NCI-H2107 (cell line): ENCODE measurements at places on chromosomes 16 and 17.

DNA sequence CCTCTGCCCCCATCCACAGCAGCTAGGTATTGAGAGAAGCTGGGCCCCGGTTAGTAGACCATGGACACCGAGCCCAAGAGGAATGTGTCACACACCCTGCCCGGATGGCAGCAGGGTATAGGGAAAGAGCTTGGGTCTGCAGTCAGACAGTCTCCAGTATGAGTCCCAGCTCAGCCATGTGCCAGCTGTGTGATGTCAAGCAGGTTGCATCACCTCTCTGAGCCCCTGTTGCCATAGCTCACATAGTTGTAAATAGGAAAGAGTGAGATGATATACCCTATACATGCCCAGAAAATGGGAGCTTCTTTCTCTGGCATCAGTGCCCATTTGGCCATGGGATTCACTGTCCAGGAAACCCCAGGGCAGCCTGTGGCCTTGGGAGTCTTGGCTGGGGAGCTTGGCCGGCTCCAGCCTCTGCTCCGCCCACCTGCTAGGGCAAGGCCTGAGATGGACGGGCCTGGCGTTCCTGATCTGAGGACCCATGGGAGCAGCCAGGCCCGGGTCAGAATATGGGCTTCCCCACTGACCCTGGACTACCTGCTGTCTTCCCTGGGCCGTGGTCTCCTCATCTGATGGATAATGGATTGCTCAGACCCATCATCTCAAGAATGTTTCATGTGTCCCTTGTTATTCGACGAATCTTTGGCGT lies 13.2 kb downstream of the CD300LG start:
- no peak for DNase-seq

DNA sequence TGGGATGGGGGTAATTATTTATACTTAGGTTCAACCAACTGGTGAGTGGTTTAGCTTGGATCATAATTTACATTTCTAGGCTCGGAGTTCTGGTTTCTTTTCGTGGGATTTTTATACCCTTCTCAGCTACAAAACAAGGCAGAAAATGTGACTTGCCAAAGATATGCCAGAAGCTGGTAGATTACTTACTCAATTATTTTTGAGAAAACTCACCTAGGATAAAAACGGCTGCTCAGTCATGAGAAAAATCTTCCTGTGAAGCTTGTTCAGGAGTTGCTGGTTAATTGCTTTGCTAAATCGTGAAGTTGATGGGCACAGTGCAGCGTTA lies 1.1 kb downstream of the NDEL1 start:
- no peak for DNase-seq

- no peak for DNase-seq
Observed at GRCh38 chr17:3542410-3543088, 15.1 kb downstream of the TRPV3 start.

DNA sequence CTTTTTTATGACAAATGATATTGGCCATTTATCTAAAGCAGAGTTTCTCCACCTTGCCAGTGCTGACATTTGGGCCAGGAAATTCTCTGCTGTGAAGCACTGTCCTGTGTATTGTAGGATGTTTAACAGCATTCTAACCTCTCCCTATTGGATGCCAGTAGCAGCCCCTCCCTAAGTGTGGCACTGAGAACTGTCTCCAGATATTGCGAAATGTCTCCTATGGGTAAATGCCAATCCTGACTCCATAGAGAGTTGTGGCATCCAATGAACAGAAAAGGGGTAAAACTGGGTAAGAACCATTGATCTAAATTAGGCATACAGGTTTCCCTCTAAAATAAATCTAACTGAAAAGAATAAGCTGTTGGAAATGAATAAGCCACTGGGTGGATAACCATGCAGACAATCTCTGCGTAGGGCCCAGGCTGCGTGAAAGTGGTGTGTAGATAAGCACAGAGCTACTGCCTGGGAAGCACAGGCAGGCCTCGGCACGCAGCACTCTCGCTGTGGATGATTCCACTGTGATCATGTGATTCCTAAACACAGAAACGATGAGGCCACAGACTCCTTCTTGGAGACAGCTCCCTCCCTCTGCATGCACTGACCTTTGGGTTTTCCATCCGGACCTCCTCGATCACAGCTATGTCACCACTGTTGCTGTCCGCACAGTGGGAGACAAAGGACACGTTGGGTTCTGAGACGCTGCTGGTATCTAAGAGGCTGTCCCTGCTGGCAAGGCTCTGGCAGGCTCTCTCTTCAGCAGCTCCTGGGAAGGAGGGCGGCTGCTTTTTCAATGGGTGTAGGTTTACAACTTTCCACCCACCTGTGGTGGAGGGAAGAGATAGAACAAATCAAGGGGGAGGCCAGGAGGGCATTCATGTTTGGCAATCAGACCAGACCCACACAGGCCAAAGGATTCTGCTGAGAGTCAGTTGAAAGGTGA lies 44.1 kb downstream of the GTF3C1 start:
- DNase-seq = no peak

DNA sequence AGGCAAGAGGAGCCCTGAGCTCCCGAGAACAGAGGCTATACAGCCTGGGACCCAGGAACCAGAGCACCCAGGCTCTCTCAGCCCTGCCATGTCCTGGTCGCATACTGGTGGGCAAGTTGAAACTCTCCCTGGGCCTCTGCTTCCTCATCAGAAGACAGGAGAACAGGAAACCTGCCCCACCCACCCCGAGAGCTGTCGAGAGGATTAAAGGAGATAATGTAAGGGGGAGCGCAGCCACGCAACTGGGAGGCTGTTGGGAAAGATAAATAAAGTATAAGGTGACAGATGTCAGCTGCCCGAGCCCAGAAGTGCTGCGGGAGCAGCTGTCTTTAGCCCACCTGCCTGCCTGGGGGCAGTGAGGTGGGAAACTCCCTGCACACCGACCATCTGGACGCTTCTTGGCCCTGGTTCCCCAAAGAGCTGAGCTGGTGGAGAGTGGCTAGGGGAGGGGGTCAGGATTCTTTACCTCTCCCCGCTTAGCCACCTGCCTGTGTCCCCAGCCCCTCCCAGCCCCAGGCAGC lies 6.8 kb downstream of the KIF19 start:
- peak; percentile 64 for DNase-seq
